ENCODE measurements at places on chromosomes 6 and 20.

DNA sequence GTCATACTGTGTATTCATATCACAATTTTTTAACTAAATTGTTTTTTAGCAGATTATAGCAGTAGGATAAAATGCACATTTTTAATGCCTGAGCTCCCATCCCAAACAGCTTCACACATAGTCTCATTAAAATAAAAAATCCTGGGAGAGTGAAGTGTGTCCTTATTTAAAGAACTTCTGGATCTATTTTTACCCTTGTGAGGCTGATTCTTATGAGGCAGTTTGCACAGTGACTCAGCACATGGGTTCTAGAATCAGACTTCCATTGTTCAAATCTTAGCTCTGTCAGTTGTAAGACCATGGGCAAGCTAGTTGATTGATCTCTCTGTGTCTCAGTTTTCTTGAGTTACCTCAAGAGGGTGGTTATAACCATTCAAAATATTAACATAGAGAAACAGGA, 72.3 kb downstream of the MACROD2 start:
- no peak for DNase-seq

- no peak for DNase-seq
Measured at GRCh38 chr20:56637576-56637975, 8.5 kb downstream of the TFAP2C start.

GRCh38 chr6:16184129-16184528, 54.3 kb upstream of the GMPR start:
- DNase-seq, result peak; percentile 36

- DNase-seq, result peak; percentile 85
Measured at GRCh38 chr6:87472525-87473418, at the start of gene SLC35A1. Gene SLC35A1, plus strand, starts transcription at chr6:87472974. Its CDS starts 30 bp downstream, at chr6:87473004.

DNA sequence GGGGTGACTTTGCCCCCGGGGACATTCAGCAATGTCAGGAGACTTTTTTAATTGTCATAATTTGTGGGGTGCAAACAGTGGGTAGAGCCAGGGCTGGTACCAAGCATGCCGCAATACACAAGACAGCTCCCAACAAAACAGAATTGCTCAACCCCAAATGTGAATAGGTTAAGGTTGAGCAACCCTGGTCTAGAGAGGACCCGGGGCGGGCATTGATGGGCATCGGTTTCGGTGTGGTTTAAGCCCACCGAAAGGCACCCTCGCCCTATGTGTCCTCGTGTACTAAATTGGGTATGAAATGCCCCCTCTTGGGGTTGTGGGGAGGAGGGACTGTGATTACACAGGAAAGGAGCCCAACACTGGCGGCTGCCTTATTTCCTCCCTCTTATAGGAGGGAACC, 36.0 kb downstream of the KIAA1755 start:
- no peak for DNase-seq

DNA sequence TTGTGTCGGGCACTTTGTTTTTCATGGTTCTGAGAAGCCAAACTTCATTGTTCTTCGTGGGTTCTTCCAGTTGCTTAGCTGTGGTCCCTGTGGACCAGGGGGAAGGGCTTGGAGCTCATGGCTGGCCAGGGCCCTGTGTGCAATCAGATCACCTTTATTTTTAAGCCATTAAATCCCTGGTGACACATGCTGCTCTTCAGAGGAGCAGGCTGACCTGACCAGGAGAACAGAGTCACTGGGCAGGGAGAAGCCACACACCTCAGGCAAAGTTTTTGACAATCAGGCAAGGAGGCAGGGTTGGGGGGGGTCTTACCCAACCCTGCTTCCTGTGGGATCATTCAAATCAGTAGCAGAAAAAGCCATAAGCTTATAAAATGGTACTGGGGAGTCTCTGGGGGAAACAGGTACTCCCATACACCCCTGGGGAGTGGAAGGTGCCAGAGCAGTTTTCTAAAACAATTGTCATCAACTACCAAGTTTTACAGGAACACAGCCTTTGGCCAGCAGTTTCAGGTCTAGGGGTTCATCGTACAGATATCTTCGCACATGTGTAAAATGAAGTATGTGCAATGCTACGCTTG, 37.0 kb upstream of the PREX1 start:
- DNase-seq, result no peak

DNA sequence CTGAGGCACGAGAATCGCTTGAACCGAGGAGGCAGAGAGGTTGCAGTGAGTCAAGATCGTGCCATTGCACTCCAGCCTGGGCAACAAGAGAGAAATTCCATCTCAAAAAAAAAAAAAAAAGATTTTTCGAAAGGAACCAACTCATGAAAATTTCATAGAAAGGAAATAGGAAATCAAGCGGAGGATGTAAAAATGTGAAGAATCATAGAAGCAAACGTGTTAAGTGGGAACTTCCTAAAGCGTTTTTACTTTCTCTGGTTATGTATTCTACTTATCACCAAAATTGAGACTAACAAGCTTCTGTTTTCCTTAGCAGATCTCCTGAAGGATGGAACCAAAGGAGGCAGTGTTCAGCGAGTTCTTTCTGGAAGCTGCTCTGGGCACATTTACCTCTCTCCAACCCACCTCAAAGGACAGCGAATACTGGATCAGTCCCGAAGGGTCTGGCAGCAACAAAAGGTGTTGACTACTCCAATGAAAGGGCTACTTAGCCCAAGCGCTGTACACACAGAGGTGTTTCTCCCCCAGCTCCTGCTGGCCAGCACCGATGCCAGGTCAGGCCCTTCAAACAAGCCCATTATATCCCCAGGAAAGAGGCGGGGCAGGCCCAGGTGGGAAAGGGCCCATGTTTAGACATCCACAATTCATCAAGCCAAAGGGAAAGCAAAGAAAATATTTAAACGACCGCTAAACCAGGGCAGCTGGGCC, 327.5 kb upstream of the JARID2 start:
- DNase-seq, result peak; percentile 62

- no peak for DNase-seq
Measured at GRCh38 chr20:61956396-61957342, 109.0 kb downstream of the TAF4 start.

DNA sequence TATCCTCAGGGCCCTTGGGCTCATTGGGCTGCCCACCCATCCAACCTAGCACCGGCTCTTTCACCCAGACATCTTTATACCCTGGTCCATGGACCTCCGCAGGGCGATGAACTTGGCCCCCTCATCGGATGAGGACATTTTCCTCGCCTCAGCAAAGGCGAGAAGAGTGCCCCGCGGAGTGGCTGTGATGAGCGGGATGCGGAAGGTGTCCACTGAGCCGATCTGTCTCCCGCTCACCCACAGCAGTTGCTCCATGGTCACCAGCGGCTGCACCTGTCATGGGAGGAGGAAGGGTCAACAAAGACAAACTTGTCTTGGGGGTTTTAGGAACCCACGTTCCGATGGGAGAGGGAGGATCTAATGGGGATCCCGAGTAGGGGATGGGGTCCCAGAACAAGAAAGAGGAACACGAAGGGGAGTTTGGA, 690 bp downstream of the NEU1 start:
- no peak for DNase-seq

DNA sequence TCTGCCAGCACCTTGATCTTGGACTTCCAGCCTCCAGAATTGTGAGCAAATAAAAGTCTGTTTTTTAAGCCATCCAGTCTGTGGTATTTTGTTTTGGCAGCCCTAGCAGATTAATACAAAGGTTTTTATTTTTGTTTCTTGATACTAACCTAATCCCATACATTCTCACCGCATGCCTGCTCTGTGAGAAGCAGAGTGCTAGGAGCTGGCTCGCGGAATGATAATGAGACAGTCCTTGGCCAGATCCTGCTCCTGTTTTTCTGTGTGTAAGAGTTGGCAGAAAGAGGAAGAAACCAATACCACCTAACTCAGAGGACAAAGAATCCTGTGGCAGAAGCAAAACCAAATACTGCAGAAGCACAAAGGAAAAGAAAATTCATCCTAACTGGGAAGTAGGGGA, 82.6 kb downstream of the KIF16B start:
- no peak for DNase-seq

GRCh38 chr20:57872816-57873409, 163.1 kb upstream of the PMEPA1 start:
- no peak for DNase-seq

- no peak for DNase-seq
Measured at GRCh38 chr6:168136622-168137021, 57.6 kb upstream of the FRMD1 start.

GRCh38 chr6:134123666-134124208, 71.3 kb upstream of the SLC2A12 start:
- peak; percentile 59 for DNase-seq

- no peak for DNase-seq
Measured at GRCh38 chr6:3208775-3209113, 18.7 kb downstream of the TUBB2B start.

DNA sequence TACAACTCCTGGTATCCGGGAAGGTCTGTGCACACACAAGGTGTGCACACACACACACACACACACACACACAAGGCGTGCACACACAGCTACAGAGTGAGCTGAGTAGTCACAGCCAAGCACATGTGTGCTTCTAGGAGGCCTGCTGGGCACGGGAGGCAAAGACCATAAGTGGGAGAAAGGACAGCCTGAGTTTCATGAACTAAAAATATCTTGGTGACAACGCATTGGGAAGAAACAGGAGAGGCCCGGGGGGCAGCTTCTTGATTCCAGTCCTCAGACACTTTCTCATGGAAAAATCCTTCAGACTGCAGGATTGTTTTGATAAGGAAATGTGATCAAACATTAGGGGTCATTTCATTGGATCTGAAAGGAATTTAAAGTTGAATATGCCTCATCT, 2.6 kb downstream of the TRAF3IP2 start:
- no peak for DNase-seq

DNA sequence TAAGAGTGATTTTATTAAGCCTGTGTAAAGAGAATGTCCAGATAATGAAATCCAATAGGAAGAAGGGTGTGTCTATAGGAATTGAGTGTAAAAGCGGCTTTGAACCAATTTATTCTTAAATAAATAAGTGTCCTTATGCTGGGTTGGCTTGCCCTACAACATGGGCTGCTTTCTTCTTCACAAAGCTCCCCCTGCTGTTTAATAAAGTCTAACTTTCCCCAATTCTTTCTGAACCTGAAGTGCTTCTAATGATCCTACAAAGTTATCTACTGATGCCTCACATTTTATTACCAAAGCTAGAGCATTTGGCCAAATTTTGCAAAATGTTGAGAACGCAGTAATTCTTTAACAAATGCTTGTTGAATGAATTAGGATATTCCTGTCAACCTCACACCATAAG, 36.3 kb upstream of the SIRT5 start:
- DNase-seq, result no peak

- no peak for DNase-seq
Measured at GRCh38 chr6:143912671-143913070, 48.4 kb downstream of the ZC2HC1B start.

DNA sequence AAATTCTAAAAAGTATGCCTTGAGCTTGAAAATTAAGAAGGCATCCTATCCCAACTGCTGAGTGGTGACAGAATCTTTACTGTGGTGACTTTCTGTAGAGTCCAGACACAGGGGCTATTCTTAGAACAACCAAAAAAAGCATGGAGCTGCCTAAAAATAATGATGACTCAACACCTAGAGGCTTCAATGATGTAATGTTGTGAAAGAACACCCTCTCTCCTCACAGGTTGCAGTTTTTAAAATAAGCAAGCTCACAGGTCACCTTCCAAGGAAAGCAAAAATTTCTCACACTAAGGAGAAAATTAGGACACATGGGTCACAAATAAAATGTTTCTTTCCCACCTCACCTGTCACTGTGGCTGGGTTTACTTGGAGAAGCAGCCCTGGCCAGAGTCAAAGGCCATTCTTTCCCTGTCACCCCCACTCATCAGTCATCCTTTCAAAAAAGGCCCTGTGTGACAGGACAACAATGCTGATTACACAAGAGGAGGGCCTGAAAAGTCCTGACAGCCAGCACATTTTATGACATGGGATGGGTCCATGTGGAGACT, 53.5 kb downstream of the RCAN2 start:
- DNase-seq, result no peak

DNA sequence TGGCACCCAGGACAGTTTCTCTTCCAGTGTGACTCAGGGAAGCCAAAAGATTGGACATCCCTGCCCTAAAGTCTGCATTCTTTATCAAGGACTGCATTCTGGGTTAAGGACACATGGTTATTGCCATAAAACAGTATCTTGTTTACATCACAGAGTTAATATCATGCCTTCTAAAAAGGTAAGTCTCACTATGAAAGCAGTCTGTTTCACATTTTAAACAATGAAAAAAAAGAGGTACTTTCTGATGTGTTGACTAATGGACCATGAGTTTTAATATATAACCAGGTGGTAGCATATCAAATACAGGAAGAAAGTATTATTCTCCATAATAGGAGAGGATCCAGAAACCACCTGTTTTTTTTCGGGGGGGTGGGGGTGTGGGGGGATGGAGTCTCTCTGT, 93.7 kb downstream of the TIAM2 start:
- no peak for DNase-seq

DNA sequence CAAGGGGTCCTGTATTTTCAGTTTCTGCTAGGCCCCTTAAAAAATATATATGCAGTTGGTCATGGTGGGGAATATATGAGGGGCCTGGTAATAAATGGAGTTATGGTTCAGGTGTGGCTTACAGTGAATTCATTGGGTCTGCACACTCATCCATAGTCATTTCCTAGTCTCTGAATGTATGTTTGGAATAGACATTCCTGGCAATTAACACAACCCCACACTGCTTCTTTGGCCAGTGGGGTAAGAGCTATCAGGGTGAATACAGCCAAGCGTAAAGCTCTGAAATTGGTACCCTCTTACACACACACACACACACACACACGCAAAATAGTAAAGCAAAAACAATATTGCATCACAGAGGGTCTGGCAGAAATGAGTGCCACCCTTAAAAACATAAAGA, 56.5 kb downstream of the QRSL1 start:
- DNase-seq, result no peak

DNA sequence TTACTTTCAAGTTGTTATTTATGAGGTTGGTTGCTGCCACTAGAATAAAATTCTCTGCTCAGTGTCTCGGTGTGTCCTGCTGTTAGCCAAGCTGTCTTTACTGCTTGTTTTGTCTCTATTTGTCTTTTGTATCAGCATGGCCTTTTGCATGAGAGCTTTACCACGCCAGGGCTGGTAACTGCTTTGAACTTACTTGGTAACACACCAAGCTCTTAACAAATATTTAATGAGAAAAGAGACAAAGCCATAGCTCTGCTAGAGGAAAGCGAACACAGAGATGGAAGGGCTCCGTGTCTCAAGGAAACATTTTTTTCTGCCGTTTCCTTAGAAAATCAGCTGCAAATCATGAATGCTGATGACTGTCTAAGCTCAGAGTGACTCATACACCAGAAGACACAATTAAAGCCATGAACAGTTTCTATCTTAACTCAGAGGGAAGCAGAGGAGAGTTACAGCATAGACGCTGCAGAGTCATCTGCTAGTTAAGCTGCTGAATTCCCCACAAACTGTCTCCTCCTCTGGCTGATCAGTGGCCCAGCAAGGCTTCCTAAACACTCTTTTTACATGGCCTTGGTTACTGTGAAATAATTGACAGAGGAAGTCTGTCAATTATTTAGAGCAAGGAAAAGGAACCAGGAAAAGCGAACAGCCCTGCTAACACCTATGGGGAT, 44.8 kb downstream of the AGPAT4 start:
- DNase-seq, result peak; percentile 26

DNA sequence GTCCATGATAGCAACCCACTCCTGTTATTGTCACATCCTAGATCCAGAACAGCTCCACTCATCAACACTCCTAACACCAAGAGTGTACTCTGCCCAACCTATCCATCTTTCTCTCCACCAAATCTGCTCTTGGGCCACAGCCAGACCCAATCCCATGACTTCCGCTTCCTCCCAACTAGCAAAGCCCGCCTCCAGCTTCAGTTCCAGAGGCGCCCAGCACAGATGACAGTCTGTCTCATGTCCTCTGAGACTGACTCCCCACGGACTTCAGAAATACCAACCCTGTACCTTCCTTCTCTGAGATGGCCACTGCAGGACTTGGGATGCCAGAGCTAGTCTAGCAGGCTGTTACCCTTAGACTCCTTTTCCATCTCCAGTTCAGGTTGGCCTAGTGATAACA, 48.6 kb downstream of the DTNBP1 start:
- no peak for DNase-seq
